HCT116 (cell line): ENCODE measurements at places on chromosomes 11 and 22. TPM values are rescaled to one million over a fixed set of nuclear protein-coding genes. Genes with fewer than 3 reads are reported as not detected.

GRCh38 chr11:77144857-77145428, 16.9 kb downstream of the MYO7A start:
- peaks cover 5% of the 10 kb centered on the region; the same call in 1 of the 2 replicates for H3K4me1 ChIP-seq
- no peaks in the 10 kb centered on the region for H3K27me3 ChIP-seq
- no peak for DNase-seq
- H3K4me3 ChIP-seq = no peak overlapping the region
- H3K36me3 ChIP-seq = no peaks in the 10 kb centered on the region

GRCh38 chr11:31995525-31996094, 95.3 kb upstream of the RCN1 start:
- no peak for DNase-seq
- no peak overlapping the region for H3K4me3 ChIP-seq
- H3K4me1 ChIP-seq = no peaks in the 10 kb centered on the region
- peaks cover 5% of the 10 kb centered on the region; the same call in 1 of the 2 replicates for H3K27me3 ChIP-seq
- no peaks in the 10 kb centered on the region for H3K36me3 ChIP-seq

DNA sequence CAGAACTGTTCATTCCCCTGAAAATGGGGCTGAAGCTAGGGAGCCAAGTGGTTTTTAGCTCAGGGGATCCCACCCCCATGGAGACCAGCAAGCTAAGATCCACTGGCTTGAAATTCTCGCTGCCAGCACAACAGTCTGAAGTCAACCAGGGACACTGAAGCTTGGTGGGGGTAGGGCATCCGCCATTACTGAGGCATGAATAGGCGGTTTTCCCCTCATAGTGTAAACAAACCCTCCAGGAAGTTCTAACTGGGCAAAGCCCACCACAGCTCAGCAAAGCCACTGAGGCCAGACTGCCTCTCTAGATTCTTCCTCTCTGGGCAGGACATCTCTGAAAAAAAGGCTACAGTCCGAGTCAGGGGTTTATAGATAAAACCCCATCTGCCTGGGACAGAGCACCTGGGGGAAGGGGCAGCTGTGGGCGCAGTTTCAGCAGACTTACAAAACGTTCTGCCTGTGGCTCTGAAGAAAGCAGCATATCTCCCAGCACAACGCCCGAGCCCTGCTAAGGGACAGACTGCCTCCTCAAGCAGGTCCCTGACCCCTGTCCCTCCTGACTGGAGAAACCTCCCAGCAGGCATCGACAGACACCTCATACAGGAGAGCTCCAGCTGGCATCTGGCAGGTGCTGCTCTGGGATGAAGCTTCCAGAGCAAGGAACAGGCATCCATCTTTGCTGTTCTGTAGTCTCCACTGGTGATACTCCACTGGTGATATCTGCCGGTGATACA, 32.7 kb downstream of the GAB4 start:
- H3K4me1 ChIP-seq = peaks cover 3% of the 10 kb centered on the region
- no peak for DNase-seq
- H3K36me3 ChIP-seq = no peaks in the 10 kb centered on the region
- H3K4me3 ChIP-seq = no peak overlapping the region

DNA sequence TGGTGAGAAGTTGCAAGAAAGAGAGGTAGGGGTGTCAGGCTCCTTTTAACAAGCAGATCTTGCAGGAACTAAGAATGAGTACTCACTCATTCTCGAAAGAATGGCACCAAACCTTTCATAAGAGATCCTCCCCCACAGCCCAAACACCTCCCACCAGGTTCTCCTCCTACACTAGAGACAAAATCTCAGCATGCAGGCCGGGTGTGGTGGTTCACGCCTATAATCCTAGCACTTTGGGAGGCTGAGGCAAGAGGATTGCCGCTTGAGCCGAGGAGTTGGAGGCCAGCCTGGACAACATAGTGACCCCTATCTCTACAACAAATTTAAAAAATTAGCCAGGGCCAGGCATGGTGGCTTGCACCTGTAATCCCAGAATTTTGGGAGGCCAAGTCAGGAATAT, 11.1 kb downstream of the GRAMD1B start:
- H3K27ac ChIP-seq = no peak overlapping the region
- H3K4me1 ChIP-seq = no peaks in the 10 kb centered on the region; the same call in 1 of the 2 replicates
- DNase-seq = no peak
- H3K4me3 ChIP-seq = no peak overlapping the region
- H3K27me3 ChIP-seq = no peaks in the 10 kb centered on the region

- H3K36me3 ChIP-seq = no peaks in the 10 kb centered on the region
- no peak overlapping the region for H3K27ac ChIP-seq
- H3K4me1 ChIP-seq = no peaks in the 10 kb centered on the region
- no peaks in the 10 kb centered on the region for H3K27me3 ChIP-seq
Observed at GRCh38 chr11:105491394-105491793, 118.5 kb upstream of the GRIA4 start.

The SLC6A5 gene
- not detected for total RNA-seq
